ENCODE measurements at places on chromosomes 12 and 14. TPM values are rescaled to one million over a fixed set of nuclear protein-coding genes. Genes with fewer than 3 reads are reported as not detected.
A peak's percentile ranks its signal among the peaks of the same experiment; 100 is the strongest.

GRCh38 chr12:117034701-117035151 lies 64.5 kb downstream of the TESC start:
- peak; percentile 34 for DNase-seq

GRCh38 chr12:117334855-117335587 lies 26.4 kb downstream of the NOS1 start:
- no peak for DNase-seq

GRCh38 chr14:53882684-53883083 lies 73.9 kb downstream of the BMP4 start:
- DNase-seq: no peak

DNA sequence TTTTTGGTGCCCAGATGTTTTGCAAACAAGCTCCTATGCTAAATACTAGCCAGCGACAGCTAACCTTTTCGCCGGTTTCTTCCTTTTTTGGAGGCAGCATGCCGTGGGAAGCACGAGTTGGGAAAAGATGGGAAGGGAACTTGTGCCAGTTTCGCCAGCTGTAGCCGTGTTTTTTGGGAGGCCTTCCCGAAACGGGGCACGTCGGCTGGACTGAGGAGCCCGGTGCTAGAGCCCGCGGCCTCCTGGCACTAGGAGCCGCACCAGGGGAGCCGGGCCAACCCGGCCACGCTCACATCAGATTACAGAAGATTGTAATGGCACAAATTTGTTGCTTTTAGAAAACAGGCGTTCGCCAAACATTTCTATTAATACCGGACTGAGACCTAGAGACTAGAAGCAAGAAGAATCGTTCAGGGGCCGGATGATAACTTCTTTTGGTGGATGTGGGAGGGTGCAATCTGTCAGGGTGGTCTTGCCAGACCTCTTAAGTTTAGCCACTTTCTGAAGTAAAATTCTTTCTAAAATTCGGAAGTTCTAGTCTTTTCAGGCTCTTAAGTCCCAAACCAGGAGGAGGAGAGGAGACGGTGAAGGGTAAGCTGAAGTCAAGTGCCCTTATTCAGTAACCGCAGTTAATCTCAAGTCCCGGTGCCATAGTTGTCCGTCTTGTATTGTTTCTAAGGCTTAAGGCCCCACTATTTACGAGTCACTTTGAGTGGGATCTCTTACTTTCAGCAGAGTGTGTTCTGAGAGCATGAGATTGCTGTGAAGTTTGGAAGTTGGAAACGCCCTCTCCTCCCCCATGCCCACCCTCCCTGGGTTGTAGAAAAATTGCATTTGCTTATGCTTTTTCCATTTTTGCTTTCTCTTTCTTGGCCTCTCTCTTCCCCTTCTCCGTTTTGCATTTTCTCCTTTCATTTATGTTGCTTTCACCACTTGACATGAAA lies 1.3 kb downstream of the RASSF3 start:
- DNase-seq: peak; percentile 76

- no peak for DNase-seq
These were observed 428.3 kb downstream of the TMTC2 start for GRCh38 chr12:83114966-83115365.

GRCh38 chr14:71290301-71290700 lies 383.0 kb downstream of the PCNX1 start:
- no peak for DNase-seq

DNA sequence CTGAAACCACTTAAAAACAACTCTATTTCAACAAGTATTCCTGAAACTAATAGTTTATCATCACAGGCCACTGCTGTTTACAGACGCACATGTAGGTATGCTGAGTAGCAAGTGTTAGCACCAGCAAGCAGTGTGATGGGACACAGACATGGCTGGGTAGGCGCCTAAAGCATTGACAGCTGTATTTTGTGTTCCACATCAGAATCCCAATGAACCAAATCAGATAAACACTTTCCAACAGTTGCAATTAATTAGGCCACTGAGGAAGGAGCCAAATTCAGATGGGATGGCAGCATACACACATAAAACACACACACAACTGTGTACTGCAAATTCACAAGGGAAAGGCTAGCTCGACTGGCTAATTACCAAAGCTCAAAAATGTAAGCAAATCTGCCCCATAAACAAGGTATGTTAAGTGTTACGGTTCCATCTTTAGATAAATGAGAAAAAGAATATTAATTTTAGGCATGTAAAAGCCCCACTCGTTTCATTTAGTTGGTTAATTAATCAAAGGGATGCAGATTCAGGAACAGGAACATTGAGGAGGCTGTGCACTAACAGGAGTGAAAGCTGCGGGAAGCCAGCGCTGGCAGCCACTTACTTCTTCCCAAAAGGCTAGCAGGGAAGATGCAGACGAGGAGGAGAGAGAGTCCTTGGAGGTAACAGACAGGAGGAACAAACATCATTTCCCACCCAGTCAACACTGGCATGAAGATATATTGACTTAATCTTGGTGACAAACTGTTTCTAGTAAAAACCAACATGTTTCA lies 33.4 kb downstream of the AMN start:
- DNase-seq: no peak

GRCh38 chr14:53969326-53969725 lies 12.7 kb upstream of the BMP4 start:
- DNase-seq: no peak

GRCh38 chr12:96143827-96144565 lies 50.2 kb upstream of the ELK3 start:
- no peak for DNase-seq

DNA sequence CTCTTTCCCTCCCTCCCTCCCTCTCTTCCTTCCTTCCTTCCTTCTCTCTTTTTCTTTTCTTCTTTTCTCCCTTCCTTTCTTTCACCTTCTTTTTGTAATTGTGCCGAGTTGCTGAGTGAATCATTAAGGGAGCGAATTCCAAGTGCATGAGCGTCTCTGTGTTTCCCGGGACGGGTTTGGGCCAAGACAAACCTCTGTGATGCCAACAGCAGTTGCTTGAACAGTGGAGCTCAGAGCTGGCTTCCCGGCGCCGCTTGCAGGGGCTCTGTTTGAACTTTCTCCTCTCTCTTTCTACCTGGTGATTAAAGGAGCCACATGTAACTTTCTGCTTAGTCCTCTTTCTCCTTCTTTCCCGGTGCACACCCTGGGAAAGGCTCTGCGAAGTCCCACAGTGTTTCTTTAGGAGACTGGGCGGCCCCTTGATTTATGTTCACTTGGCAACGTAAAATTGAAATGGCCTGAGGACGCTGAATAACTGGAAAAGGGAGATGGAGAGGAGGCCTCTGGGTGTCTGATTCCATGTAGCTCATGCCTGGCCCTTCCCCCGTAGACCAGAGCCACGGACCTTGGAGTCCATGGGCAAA lies 33.7 kb upstream of the MAP1LC3B2 start:
- DNase-seq: peak; percentile 85

GRCh38 chr12:114334395-114334794 lies 71.5 kb downstream of the TBX5 start:
- DNase-seq: no peak

- DNase-seq: no peak
These were observed 17.1 kb upstream of the KITLG start for GRCh38 chr12:88597365-88597764.

DNA sequence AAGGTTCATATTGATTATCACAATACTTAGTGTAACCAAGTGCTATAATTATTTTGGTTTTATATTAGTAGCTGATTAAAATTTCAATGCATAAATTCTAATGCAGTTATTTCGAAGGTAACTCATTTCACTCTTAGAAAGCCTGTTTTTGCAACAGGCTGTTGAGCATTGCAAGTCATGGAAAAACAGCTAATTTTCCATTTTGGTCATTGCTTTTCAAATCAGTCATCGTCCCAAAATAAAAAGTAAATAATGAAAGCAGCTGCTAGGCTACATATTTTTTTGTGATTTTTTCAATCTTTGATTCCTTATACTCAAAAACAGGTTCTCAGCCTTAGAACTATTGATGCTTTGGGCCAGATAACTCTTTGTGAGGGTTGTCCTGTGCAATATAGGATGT lies 22.9 kb downstream of the VEZT start:
- no peak for DNase-seq

DNA sequence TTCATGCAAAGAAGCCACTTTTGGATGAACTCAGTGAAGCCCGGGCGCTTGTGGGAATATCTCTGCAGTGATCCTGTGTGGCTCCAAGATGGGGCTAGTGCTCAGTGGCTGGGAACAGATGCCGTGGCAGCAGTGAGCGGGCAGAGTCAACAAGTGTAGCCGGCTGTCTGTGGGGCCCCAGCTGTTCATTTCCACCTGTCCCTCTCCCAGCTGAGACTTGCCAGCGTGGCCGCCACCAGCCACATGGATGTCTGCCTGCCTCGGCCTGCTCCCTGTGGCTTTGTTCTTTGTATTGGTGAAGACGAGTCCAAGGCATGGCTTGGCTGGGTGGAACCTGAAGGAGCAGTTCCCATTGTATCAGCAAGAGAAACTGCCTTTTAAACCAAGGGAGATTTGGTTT lies 77.3 kb downstream of the NOS1 start:
- no peak for DNase-seq

- peak; percentile 82 for DNase-seq
These were observed 7.7 kb downstream of the UBC start for GRCh38 chr12:124906606-124907261.

- DNase-seq: no peak
These were observed 1104.1 kb upstream of the TMEM132C start for GRCh38 chr12:127162902-127163301.

- no peak for DNase-seq
These were observed 8.6 kb downstream of the TECPR2 start for GRCh38 chr14:102371361-102371760.

GRCh38 chr14:61111209-61111665 lies 130.2 kb downstream of the SLC38A6 start:
- DNase-seq: no peak

GRCh38 chr12:18192119-18192518 lies 69.2 kb upstream of the PIK3C2G start:
- no peak for DNase-seq

The TMEM132C gene
- total RNA-seq: 12.1 TPM

The C1QL4 gene
- not detected for total RNA-seq

The PTGDR gene
- total RNA-seq: 0.42 TPM

The FGF6 gene
- not detected for total RNA-seq

The NUP37 gene
- 13.3 TPM for total RNA-seq

The TCL1B gene
- total RNA-seq: not detected

The PPP2R3C gene
- total RNA-seq: 29.3 TPM

The ADIPOR2 gene
- 52.0 TPM for total RNA-seq

The C1S gene
- total RNA-seq: 162 TPM

The CYP46A1 gene
- 5.7 TPM for total RNA-seq

The ADAMTS20 gene
- not detected for total RNA-seq

The HAL gene
- total RNA-seq: not detected

The KHNYN gene
- 26.1 TPM for total RNA-seq

The RHOJ gene
- 18.3 TPM for total RNA-seq

The CPNE6 gene
- total RNA-seq: not detected

The IL26 gene
- not detected for total RNA-seq

The STAC3 gene
- total RNA-seq: 1.9 TPM

The KRT6A gene
- total RNA-seq: not detected
